ENCODE measurements at places on chromosomes 4 and X.
A peak's percentile ranks its signal among the peaks of the same experiment; 100 is the strongest.

GRCh38 chr4:52187603-52188002 lies 136.5 kb downstream of the SPATA18 start:
- no peak for DNase-seq

- peak; percentile 21 for DNase-seq
Observed at GRCh38 chrX:111164728-111165127, 68.7 kb downstream of the PAK3 start.

- DNase-seq, result no peak
Observed at GRCh38 chrX:141673946-141674345, 24.6 kb downstream of the SPANXD start.

- DNase-seq, result no peak
Observed at GRCh38 chrX:49270249-49270921, 792 bp downstream of the PPP1R3F start.

- DNase-seq, result no peak
Observed at GRCh38 chrX:137982472-137983172, 416.7 kb downstream of the ZIC3 start.

DNA sequence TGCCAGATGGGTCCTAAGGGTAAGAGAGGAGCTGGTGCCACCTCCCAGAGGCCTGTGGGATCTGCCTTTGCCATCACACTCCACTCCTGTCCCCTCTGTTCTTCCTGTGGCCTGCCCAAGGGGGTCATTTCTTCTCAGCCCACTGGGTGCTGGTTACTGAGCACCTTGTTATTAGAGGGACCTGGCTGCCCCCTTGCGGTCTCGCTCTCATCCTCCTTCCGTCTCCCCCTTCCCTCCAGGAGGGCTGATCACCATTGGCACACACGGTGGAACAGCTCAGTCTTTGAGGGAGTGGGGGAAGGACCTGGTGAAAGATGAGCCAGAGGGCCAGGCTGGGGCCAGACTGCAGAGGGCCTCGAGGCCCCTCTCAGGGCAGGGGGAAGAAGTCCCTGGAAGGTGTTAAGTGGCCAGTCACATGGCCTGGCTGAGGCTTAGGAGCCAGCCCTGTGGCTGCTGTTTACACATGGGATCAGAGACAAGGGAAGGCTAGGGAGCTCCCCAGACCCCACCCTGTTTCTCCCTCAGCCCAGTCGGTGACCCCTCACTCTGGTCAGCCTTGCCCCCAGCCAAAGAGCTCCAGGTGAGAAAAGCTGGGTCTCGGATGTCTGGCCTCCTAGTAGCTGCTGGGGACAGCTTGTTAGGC lies 68.1 kb downstream of the MTMR1 start:
- DNase-seq, result no peak

DNA sequence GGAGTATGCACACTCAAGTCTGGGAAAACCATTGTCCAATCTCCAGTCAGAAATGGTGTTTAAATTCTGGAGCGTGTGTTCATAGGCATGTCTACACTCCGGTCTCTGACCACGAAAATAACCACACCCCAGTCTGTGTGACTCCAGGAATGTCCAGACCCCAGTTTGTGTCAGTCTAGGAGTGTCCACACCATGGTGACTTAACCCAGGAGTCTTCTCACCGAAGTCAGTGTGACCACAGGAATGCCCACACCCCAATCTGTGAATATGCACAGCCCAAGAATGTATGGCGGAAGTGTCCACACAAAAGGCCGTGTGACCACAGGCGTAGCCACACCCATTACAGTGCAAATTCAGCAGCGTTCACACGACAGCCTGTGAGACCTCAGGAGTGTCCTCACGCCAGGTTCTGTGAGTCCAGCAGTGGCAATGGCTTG lies 11.4 kb downstream of the FTSJ1 start:
- peak; percentile 92 for DNase-seq

- no peak for DNase-seq
Observed at GRCh38 chrX:133005616-133006015, 47.2 kb upstream of the HS6ST2 start.

DNA sequence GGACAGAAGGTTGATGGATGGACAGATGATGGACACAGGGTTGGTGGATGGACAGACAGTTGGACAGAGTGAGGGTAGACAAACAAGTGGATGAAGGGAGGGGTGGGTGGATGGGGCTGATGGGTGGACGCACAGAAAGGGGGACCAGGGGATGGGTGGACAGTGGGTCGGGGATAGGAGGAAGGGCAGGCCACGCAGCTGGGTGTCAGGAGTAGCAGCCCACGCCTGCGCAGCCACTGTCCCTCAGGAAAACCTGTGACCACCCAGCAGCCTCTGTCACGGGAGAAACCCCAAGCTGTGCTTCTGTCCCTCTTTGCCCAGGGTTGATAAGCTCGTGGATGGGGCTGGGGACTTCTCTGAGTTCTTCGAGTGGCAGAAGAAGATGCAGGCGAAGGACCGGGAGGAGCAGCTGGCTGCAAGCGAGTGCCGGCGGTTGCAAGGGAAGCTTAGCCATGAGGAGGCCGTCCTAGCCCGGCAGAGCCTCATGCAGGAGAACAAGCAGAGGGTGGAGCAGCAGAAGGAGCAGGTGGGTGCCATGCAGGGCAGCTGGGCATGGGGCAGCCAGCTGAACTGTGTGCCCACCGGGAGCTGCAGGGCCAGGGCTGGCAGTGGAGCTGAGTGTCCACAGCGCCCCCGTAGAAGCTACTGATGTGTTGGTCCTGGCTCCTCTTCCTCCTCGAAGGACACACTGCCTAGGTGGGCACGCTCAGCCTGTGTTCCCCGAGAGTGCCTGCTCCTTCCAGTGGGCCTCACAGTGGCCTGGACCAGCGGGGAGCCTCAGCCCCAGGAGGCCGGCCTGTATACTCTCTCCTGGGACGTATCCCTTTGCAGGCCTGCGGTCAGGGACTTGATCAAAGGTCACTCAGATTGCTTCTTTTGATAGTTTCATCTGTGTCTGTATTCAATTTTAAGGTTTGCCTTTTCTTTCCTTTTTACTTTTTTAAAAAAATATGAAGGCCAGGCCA lies 16.8 kb upstream of the RNF4 start:
- no peak for DNase-seq

GRCh38 chr4:54169176-54169575 lies 59.9 kb upstream of the PDGFRA start:
- DNase-seq, result no peak

DNA sequence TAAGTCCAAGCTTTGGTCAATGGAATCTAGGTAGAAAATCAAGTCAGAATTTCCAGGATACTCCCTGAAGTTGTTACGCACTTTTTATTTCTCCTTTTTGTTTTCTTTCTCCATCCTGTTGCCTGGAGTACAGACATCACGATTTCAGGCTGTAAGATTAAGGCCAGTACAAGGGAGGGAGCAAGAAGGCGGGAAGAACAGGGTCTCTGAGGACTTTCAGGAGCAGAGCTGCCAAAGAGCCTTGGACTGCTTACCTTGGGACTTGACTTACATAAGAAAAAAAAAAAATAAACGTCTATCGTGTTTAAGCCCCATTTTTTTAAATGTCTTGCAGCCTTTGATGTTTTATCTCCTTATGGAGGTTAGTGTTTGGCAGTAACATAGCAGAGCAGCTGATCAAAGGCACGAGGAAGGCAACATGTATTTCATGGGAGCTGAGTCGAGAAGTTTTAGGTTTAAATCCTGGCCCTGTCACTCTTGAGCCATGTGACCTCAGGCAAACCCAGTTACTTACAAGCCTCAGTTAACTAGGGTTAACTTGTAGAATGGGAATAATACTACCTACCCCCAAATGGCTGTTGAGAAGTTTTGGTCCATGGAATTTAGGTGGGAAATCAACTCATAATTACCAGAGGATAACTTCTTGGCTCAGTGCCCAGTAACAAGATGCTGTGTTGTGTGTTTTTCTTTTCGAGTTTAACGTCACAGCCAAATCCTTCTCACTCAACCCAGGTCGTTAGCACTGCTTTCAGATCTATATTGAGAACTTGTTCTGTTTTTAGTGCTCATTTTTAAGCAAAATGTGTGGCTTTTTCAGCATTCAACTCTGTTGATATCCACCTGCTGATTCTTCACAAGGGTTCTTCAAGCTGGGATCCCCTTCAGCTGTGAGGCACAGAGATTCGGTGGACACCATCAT lies 106.8 kb downstream of the CLNK start:
- no peak for DNase-seq

DNA sequence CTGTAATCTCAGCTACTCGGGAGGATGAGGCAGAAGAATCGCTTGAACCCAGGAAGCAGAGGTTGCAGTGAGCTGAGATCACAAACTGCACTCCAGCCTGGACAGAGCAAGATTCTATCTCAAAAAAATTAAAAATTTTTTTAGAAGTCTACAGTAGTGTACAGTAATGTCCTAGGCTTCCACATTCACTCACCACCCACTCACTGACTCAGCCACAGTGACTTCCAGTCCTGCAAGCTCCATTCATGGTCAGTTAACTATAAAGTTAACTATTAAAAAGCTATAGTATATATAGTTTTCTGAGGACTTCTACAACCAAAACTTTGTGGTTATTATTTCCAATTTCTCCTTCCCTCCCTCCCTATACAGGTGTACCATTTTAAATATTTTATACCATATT lies 34.7 kb upstream of the NEUROG2 start:
- DNase-seq, result peak; percentile 56

DNA sequence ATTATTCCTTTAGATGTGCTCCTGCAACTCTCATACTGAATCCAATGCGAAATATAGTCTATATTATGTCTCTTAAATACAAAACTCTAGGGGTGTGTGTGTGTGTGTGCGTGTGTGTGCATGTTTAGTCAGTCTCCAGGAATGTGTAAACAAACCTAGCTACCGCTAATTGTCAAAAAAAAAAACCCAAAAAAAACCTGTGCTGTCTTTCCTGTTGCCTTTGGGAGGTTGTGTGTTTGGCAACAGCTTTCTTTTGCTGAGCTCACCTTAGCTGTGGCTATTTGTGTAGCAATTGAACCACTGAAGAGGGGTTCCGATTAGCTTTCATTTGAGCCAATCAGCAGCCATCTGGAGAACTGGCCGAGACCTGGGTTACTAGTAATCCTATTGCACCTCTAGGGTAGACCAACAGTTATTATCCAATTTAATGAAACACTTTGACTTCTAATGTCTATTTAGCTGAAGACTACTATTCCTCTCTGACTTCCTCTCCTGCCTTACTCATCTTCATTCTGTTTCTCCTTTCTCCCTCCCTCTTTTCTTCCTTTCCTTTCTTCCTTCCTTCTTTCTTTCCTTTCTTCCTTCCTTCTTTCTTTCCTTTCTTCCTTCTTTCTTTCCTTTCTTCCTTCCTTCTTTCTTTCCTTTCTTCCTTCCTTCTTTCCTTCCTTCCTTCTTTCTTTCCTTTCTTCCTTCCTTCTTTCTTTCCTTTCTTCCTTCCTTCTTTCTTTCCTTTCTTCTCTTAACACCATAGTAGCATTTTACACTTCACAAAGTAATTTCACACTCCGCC lies 471.1 kb downstream of the GBA3 start:
- no peak for DNase-seq

DNA sequence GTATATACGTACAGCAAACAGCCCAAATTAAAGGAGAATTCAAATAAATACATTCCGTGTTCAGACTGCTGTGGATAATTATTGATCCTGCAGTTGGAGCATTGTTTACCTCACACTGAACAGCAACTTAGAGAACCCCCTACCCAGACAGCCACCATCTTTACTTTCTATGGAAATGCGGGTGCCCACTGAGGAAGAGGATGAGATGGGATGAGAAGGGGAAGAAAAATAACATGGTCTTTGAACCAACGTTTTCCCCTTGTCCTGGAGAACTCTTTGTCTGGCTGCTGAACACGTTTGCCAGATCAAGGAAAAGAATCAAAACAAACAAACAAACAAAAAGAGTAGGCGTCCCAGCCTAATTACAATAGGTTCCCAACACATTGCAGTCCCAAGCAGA lies 1.5 kb downstream of the TSPAN5 start:
- DNase-seq, result no peak

- DNase-seq, result no peak
Observed at GRCh38 chr4:74100531-74100930, 1.5 kb upstream of the CXCL2 start.

GRCh38 chrX:135497736-135498135 lies 22.7 kb upstream of the INTS6L start:
- DNase-seq, result no peak

DNA sequence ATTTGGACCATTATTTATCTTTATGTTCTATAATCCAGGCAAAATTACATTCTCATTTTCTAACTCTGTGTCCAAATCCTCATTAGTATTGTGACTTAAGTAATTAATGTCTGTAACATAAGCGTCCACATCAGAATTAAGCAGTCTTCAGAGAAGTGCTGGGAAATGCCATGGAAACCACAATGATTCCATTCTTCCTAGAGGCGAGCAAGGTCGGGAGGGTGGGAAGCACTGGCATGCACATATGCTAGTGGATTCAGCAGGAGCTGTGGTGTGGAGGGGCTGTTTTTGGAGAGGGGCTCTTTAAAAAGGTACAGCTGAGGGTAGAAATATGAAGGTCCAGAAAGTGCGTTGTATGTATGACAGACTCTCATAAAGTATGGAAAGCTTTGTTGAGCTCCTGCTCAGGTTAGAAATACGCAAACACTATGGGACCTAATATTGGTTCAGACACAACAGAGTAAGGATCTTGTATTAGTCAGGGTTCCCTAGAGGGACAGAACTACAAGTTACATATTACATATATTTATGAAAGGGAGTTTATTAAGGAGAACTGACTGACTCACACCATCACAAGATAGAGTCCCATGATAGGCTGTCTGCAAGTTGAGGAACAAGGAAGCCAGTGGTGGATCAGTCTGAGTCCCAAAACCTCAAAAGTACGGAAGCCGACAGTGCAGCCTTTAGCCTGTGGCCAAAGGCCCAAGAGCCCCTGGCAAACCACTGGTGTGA lies 61.5 kb downstream of the GLRA2 start:
- DNase-seq, result no peak

DNA sequence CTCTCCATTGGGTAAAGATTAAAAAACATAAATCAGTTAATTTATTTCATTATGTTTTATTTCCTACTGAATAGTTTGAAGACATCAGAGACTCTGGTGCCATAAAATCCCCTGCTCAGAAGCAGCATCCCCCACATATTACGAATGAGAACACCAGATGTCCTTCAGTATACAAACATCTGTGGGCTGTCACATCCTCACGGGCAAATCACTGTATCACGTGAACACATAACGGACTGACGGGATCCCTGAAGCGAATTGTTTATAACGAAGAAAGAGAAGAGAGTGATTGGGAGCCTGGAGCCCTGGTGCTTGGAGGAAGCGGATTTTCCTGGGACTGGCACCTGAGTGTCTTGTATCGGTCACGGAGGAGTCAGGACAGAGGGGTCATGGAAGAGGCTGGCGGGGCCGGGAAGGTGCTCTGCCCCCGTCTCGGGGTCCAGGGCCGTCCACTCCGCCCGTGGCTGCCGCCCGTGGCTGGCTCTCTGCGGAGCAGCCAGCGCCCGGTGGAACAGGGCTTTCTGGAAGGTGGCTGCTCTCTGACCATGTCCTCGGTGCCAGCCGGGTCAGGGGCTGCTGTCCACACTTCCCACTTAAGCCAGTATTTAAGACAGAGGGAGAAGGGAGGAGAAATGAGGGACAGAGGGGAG lies 452.7 kb upstream of the FAT1 start:
- no peak for DNase-seq

- peak; percentile 71 for DNase-seq
Observed at GRCh38 chrX:47166126-47166525, 21.1 kb downstream of the RBM10 start.

- no peak for DNase-seq
Observed at GRCh38 chrX:133561251-133561650, 146.0 kb upstream of the GPC4 start.

GRCh38 chr4:99968330-99968729 lies 18.3 kb upstream of the H2AZ1 start:
- peak; percentile 84 for DNase-seq

Measured in amniotic epithelial cell (primary cell).